ENCODE measurements at places on chromosomes 1 and 21.
A peak's percentile ranks its signal among the peaks of the same experiment; 100 is the strongest.

DNA sequence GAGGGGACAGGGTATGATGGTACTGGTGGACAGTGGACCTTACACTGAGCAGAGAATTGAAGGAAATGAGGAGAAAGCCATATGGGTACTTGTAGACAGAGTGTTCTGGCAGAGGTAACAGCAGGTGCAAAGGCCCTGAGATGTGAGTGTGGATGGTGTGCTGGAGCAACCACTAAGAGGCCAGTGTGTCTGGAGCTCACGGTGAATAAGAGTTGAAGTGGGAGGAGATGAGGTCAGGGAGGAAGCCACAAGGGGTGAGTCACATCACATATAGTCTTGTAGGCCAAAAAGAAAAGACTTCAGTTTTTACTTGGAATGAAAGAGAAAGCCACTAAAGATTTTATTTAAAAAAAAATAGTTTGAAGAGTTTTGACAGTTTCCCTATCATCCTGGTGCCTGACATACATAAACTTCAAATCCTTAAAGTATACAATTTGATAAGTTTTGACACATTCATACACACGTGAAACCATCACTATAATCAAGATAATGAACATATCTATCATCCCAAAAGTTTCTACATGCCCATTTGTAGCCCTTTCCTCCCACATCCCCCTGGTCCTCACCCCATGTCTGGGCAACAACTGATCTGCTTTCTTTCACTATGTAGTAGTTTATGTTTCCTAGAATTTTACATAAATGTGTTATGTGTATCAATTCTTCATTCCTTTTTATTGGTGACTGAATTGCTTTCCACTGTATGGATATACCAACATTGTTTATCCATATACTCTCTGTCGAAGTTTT lies 148.4 kb downstream of the GPATCH2 start:
- DNase-seq: peak; percentile 6

- no peak for DNase-seq
These were observed 480.6 kb downstream of the CAMTA1 start for GRCh38 chr1:7265771-7266371.

- DNase-seq: no peak
These were observed 35.8 kb downstream of the SPEN start for GRCh38 chr1:15883326-15883725.

GRCh38 chr1:119968068-119968492 lies 71.8 kb upstream of the ADAM30 start:
- peak; percentile 29 for DNase-seq

DNA sequence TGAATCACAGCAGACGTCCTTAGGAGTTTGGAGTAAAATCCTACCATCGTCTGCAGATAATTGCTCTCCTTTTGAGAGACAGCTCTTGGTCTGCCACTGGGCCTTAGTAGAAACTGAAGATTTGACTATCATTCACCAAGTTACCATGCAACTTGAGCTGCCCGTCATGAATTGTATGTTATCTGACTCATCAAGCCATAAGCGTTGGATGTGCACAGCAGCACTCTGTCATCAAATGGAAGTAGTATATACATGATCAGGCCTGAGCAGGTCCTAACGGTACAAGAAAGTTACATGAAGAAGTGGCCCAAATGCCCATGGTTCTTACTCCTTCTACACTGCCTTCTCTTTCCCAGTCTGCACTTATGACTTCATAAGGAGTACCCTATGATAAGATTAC lies 317.8 kb downstream of the GPATCH2 start:
- no peak for DNase-seq

GRCh38 chr1:86140281-86140880 lies 16.2 kb downstream of the COL24A1 start:
- DNase-seq: no peak

- no peak for DNase-seq
These were observed 18.1 kb downstream of the GPR157 start for GRCh38 chr1:9110669-9111356.

DNA sequence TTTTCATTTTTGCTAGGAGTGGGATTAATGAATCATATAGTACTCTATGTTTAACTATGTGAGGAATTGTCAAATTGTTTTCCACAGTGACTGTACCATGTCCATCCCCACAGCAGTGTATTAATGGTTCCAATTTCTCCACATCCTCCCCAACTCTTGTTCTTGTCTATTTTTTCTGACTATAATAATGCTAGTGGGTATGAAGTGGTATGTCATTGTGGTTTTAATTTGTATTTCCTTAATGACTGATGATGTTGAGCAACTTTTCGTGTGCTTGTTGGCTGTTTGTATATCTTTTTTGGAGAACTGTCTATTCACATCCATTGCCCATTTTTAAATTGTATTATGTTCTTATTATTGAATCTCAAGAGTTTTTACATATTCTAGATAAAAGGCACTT lies 10.0 kb upstream of the KPRP start:
- DNase-seq: no peak

- DNase-seq: no peak
These were observed 185.4 kb upstream of the AJAP1 start for GRCh38 chr1:4468804-4469514.

GRCh38 chr1:53678507-53678906 lies 60.5 kb downstream of the GLIS1 start:
- DNase-seq: no peak

DNA sequence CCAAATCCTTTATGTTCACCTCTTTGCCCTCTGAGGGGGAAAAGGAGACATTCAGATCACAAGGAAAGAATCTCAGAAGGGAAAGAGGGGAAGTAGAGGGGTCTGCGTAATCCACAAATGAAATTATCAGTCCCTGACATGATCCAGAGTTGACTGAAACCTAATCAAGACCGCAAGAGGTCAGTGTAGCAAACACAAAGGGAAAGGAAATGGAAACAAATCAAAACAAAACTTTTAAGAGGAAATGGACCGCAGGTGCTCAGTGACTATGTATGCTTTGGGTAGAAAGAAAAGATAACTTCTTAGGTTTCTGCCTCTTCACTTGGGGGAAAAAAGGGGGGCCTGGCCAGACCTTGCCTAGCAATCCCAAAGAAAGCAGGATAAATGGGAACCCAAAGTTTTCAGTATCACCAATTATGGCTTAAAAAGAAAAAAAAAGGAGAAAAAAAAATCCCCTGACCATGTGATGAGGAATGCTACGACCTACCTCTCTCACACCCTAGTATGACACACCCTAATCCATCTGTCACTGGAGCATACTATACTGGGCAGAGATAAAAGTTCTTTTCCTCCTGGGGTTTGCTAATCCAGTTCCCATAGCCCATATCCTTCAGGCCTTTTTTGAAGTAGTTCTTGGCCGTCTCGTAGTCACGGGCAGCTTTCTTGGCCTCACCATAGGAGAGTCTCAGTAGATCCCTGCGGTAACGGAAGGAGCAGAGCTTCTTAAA lies 16.9 kb downstream of the CHRNB2 start:
- DNase-seq: no peak

GRCh38 chr21:41932576-41933312 lies 21.1 kb downstream of the C2CD2 start:
- peak; percentile 49 for DNase-seq

- peak; percentile 80 for DNase-seq
These were observed at the start of gene SF3B4 for GRCh38 chr1:149927563-149928400. Gene SF3B4 (minus strand): TSS chr1:149927803. CDS start chr1:149927759, 44 bp downstream.
